ENCODE measurements at places on chromosomes 1 and 21.

GRCh38 chr1:182163821-182164223 is 102.3 kb upstream of the ZNF648 start:
- no peak for DNase-seq

- no peak for DNase-seq
These were observed 114.2 kb downstream of the ADGRL4 start for GRCh38 chr1:78892260-78892840.

GRCh38 chr1:167587872-167588271 is 34.3 kb upstream of the CREG1 start:
- peak; percentile 20 for DNase-seq

- DNase-seq: no peak
These were observed 80.8 kb downstream of the C21orf91 start for GRCh38 chr21:17738176-17738953.

GRCh38 chr1:205255941-205256780 is 28.4 kb downstream of the TMCC2 start:
- DNase-seq: peak; percentile 82

GRCh38 chr1:200962631-200963030 is 60.9 kb downstream of the KIF21B start:
- no peak for DNase-seq

GRCh38 chr1:103267266-103267665 is 158.9 kb upstream of the COL11A1 start:
- no peak for DNase-seq

DNA sequence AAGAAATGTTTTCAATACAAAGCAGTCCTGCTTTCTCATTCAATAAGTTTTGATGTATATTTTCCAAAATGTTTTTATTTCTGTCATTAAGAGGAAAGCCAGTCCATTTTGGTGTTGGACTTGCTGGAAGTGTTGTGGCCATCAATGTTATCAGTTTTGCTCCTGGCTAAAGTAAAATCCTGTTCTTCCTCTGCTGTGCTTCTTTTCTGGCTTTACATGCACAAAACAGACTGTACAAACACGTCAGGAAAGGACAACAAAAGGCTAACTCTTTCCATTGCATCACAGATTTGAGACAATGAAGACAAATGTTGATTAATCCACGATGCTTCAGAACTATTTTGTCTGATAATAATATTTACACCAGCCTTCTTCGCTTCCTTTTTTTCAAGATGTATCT is 735.4 kb downstream of the LTN1 start:
- no peak for DNase-seq

GRCh38 chr1:228058949-228059633 is 23.4 kb upstream of the ARF1 start:
- no peak for DNase-seq

DNA sequence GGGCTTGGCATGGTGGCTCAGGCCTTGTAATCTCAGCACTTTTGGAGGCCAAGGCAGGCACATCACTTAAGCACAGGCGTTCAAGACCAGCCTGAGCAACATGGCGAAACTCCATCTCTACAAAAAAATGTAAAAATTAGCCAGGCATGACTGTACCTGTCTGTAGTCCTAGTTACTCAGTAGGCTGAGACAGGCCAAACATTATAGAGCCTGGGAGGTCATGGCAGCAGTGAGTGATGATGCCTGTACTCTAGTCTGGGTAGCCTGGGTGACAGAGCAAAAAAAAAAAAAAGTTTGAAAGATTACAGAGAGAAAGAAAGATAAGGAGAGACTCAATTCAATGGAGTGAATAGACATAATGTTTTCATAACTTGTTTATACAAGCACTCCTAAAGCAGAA is 556.5 kb upstream of the BRINP3 start:
- DNase-seq: no peak

- no peak for DNase-seq
These were observed 50.7 kb downstream of the YARS1 start for GRCh38 chr1:32766328-32766972.

DNA sequence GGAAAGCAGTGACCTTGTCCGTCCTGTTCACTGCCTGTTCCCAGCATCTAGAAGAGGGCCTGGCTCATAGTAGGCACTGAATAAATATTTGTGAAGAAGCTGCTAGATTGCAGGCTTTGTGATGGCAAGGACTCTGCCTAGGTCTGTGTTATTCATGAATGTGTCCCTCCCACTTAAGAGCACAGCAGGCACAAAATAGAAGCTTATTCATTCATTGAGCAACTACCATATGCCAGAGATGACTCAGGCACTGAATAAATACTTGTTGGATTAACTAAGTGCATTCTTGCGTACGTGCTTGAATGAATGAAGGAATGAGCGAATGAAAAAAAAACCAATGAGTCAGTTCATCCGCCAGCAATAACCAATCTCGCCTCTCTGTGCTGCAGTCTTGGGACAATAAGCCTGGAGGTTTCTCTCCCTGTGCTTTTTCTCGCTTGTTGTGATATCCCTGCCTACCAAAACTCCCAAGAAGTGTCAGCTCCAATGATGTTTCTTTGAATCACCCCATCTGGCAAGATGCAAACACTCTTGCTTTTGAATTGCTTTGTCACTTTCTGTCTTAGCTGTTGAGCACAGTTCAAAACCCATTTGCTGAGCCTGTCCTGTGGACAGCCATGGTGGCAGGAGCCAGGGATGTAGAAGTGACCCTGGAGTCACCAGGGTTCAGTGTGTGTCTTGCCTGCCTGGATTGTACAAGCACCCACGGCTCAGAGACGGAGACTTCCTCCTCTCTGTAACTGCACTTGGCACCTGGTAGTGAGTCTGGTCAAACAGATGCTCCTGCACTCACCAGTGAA is 143.9 kb downstream of the KAZN start:
- DNase-seq: peak; percentile 96

DNA sequence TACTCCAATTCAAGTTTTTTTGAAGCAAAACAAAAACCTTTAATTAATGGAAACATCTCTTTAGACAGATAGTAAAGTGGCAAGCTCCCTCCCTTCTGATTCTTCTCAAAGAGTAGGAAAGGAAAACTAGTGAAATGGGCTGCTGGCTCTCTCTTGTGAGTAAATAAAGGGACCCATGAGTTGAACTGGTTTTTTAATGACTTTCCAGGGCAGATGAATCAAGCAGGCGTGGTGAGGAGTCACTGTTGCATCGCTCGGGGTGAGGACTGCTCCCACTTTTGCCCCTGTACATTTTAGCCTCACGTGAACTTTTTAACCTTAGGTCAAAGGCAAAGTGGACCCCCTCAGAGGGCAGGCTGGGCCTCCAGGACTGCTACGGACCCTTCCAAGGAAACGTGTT is 64.8 kb downstream of the ABCA4 start:
- no peak for DNase-seq

- DNase-seq: no peak
These were observed 11.5 kb downstream of the BCAR3 start for GRCh38 chr1:93670141-93670540.

DNA sequence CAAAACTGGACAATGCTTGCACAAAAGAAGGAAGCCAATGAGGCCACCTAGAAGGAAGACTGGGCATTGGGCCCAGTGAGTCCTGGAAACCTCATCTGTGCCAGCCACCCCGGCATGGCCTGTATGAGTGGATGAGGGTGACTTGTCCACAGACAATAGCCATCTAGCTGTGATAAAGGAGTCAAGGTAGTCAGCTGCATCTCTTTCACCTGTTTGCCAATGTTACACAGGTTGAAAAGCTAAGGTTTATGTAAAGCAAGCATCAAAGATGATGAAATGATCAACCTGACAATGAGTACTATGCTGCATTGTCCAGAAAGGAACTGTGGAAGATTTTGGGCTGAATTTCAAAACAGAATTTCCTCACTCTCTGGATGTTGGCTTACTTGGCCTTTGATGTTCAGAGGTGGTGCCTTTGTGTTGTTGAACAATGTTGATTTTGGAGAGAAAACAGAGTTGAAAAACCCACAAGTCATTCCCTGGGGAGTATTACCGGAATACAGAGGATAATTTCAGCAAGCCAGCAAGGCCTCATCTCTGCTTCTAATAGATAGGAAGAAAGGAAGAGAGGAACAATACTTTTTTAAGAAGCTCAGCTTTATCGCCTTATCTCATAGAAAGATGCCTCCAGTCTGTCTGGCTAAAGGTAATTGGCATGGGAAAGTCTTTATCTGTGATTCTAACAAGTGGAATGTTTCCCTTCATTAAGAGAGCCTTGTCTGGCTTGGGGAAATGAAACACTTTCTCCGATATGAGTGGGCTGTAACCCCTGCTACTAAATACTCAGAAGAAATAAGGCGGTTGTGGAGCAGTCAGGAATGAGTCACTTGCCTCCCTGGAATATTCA is 11.4 kb upstream of the SELE start:
- no peak for DNase-seq

DNA sequence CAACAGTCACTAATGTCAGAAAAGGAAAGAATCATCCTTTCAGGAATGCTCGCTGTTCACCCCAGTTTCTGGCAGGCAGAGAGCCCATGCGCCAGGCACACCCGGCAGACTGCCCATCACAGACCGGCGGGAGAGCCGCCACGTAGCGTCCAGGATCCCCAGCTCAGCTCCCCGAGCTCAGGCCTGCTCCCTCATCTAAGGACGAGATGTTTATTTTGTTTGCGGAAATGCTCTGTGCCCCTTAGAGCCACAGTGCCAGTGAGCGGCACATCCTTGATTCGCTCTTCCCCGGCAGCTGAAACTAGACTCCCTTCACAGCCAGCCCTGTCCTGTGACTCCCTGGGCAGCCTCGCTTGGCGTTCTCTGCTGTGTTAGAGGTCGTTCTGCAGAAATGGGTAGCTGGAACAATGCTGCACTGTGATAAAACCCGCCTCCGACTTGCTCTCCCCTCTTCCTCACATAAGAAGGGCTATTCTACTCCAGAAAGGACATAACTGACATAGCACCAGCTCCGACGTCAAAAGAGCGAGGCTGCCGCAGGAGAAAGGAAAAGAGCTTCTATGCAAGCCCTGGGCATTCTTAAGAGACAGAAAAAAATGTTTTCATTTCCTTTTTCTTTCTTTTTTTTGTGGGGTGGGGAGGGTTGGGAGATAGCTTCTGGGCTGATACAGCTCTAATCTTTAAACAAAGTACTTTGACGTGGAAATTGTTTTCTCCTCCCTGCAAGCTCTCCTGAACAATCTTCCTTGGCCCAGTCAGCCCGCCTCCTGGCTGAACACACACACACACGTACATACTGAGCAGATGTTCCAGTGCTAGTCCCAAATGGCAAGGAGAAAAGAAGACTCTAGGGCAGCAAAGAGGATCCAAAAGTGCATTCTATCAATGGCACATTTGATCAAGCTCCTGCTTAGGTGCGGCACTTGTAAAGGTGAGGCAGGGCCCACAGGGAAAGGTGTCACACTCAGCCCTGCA is 37.2 kb downstream of the MRAP start:
- no peak for DNase-seq

DNA sequence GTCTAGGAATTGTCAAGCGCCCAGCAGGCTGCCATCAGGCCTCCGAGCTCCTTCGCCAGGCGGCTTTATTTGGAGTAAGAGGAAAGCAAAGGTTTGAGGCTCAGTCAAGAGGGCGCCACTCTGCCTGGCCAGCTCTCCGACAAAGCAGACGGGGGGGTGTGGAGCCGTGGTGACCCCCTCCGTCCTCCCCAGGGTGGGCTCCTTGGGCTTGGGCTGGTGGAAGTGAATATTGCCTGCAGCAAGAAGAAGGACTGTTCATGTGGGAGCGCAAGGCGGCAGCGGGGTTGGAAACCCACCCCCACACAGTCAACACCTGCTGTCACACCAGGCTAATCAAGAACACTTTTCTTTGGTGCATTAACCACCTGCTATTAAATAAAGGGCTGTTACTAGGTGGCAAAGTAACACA is 14.6 kb downstream of the EPHX1 start:
- no peak for DNase-seq

DNA sequence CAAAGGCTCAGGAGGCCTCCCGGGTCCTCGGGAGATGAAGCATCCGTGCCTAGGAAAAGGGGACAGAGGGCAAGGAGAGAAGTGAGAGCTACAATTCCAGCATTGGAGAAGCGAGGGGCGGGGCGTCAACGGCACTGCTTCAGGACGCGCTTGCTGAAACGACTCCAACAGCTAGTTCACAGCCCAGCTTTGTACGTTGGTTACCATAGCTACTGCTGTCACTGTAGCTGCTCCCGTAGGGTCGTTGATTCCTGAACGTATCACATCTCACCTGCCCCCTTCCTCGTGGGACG is 63.1 kb downstream of the TOR1AIP2 start:
- no peak for DNase-seq

GRCh38 chr1:184610876-184611595 is 143.6 kb downstream of the EDEM3 start:
- no peak for DNase-seq

DNA sequence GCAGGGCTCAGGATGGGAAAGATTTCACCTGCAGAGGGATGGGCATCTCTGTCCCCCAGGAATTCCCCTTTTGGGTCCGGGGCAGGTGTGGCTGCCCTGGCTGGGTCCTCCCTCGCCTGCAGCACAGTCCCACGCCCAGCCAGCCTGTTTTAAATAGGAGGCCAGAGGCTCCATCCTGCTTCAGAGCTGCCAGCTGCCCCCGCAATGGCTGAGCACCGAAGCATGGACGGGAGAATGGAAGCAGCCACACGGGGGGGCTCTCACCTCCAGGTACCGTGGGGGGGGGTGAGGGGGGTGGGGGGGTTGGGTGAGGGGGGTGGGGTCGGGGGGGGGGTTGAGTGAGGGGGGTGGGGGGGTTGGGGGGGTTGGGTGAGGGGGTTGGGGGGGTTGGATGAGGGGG is 3.6 kb downstream of the SCNN1D start:
- DNase-seq: no peak

- DNase-seq: no peak
These were observed 973.5 kb upstream of the B3GALT2 start for GRCh38 chr1:194159941-194160340.

DNA sequence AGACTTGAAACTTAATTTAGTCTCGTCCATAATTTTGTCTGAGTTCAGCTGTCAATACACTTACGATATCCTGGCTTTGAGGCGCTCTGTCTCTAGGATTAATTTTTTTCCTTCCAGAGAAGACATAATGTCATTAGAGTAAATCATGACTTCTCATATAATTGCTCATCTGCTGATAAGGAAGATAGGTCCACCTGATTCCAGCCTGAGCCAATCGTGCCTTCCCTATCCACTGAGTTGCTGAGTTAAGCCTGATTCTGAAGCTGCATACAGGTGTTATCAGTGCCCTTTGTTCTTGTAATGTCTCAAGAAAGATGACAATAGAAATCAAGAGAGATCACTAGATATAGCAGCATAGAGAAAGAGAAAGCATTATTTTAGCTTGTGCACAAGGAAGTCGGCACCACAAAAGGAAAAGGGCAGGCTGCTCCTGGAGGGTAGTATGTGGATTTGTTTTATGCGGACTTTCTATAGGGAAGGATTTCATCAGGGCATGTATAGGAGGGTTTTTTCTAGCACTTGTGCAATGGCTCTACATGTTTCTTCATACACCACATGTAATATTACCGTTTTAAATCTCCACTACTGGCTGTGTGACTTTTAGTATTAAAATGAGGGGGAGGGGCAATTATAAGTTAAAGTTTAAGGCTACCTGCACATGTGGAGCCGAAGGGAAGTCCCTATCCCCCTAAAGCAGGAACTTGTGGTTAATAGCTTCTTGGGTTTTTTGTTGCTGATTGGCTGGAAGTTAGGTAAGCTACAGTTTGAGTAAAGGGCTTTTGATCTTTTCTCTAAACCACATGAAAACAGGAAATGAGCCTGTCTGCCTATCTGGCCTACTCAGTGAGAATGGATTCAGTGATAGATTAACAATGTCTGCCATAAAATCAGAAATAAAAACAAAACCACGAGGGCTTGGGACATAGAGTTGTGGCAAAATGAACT is 133.4 kb downstream of the PLPPR5 start:
- DNase-seq: peak; percentile 96
